ENCODE measurements at places on chromosomes 2 and 18.

DNA sequence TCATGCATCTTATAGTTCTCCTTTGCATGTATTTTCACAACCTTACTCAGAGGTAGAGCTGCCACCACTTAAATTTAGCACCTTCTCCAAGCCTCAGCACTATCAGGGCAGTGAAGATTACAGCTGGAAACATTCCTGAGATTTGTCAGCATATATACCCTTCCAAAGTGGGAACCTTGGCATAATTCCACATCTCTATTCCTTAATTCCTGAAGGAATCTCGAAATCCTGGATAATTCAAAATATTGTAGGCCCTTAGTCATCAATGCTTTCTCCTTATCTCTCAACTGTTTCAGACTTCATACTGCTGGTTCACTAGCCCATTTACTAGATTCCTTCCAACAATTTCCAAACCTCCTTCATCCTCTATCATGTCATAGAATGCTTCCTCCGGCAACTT is 87.4 kb downstream of the ITSN2 start:
- DNase-seq: no peak

GRCh38 chr2:149451417-149452165 is 121.2 kb downstream of the LYPD6 start:
- DNase-seq: no peak

DNA sequence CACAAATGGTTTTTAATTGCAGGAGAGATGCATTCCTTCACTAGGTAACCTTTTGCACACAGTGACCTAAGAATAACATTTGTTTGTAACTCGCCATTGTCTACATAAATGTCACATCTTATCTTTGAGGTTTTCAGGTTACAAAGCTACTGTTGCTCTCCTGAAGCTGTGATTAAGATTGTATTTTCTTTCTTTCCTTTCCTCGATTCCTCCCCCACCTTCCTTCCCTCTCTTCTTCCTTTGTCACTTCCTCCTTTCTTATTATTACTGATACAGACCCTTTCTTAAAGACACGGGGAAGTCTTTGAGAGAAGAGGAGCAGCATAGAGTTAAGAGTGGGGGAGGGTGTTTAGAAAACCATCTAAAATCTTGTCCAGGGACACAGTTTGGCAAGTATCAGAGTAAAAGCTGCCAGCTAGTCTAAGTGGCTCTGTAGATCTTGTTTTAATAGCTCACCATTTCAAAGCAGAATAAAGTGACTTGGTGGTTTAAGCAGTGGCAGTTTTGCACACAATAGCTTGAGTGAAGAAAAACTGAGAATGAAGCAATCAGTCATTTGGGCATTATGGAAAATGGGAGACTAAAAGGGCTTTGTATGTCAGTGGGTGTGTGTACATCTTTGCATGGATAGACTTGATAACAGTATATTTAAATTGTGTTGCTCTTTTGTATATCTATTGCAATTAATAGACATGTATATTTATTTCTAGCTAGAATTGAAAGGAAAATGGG is 10.9 kb downstream of the CERS6 start:
- DNase-seq: no peak

DNA sequence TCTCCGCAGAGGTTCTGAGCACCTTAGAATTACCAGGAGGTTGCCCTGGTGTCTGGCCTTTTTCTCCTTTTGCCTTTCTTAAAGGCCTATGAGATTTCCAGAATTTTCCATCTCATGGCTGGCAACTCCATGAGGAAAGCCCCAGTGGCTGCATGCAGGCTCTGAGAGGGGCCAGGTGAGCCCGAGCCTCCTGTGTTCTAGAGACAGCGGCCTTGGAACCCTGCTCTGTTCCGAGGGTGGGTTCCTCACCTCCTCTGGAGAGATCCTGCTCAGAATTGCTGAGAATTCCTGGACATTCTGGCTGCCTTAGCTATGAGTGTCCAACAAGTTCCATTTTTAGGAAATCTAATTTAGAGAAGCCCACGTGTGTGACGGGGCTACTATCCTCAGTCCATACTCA is 35.7 kb upstream of the HPCAL1 start:
- no peak for DNase-seq

DNA sequence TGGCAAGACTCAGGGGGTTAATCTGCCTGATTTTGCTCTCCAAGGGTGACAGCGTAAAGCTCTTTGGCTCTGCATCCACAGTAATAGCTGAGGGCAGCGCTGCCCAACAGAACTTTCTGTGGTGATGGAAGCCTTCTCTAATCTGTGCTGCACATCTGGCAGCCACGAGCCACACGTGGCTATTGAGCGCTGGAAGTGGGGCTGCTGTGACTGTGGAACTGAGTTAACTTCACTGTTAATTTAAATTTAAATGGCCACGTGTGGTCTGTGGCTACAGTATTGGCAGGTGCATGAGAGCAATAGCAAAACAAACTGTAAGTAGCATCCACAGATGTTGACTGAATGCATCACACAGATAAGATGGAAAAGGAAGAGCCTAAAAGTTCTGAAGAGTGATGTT is 47.3 kb upstream of the TMEM200C start:
- no peak for DNase-seq

DNA sequence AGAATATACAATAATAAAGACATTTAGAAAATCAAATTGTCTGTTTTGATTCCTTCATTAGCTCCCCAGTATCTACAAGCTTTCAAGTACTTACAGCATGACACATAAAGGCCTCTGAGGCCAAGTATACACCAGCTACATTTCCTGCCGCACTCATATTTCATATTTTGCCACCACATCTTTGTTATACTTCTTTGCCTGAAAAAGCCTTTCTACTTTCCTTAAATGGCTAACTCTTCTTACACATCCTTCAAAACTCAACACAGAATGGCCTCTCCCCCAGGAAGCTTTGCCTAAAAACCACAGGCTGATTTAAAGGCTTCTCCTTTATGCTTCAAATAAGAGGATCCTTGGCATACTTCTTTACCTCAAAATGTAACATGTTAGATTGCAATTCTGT is 4.5 kb downstream of the STK17B start:
- DNase-seq: no peak

- DNase-seq: peak; percentile 37
These were observed 41.8 kb downstream of the CCDC102B start for GRCh38 chr18:68839701-68840100.

DNA sequence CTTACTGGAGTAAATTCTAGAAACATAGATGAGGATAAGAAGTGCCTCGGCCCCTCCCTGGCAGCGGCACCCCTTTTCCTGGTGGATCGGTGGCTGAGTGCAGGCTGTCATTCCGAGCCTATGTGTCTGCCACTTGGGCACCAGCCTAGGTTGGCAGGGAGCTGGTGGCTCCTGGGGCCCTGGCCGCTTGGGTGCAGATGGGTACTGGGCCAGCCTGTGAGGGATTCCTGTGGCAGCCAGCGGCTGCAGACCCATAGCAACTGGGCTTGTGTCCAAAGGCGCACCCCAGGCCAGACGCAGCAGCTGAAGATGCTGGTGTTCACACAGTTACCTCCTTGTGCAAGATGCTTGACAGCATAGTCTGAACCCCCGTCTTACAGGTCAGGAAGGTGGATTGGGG is 2.8 kb downstream of the SNORC start:
- peak; percentile 67 for DNase-seq

DNA sequence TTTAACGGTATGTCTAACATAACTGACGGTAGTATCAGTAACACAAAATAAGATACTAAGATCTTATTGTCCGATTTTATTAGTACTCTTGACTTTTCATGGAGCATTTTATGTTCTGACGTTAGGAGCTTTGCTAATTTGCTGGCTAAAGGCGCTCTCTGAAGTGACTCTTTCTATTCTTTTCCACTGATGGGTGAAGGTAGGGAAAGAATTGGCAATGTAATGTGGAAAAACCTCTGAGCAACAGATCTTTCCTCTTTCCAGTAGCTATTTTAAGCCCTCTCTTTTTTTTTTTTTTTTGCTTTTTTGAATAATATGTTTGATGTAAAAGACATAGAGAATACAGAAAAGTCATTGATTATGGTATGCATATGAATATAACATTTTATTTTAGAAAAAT is 4.6 kb downstream of the CCNYL1 start:
- DNase-seq: no peak

GRCh38 chr18:31773774-31774476 is 13.2 kb upstream of the SLC25A52 start:
- no peak for DNase-seq

DNA sequence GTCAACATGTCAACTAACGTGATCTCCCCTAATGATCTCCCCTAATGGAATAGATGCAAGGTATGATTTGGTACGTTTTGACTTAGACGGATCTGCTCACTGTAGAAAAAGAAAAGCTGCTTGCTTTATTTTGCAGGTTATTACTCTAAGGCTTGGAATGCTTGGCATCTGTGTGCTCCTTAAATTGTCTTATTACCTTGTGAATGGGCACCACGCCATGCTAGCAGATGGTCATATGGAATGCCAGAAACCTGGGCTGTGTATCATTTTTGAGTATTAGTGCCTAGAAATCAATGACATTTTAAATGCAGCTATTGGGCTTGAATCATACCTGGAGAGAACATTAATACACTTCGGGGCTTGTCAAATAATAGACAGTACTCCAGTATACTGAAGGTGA is 16.5 kb upstream of the FIGN start:
- DNase-seq: no peak

DNA sequence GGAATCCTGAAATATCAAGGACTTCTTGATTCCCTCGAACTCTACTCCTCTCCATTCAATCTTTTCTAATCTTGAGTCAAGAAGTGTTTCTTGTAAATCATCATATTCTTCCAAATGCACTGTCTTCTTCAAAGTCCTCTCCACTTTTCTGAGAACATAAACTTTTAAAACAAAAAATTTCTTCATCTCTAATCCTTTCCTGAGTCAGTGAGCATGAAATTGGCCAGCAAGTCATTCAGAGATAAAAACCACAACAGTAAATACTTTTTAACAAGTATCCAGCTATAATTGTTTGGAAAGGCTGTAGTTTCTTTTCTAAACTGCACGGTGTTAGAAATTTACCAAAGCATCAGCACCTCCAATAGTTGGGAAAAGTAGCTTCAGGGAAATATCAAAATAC is 312.6 kb upstream of the GALNT5 start:
- no peak for DNase-seq

DNA sequence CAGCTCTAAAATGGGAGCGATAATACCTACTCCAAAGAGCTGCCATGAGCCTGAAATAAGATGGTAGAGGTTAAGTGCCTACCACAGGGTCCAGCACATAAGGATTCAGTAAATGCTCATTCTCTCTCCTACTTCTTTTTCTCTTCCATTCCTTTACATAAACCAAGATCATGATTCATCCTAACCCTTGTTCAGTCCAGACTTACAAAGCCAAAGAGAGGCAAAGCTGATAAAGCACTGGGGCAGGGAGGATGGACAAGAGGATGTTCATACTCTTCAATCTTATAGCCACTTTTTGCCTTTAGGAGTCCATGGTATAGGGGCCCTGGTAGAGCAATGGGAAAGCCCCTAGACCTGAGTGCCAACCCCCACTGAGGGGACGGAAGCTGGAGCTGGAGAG is 75.6 kb upstream of the PKDCC start:
- no peak for DNase-seq

DNA sequence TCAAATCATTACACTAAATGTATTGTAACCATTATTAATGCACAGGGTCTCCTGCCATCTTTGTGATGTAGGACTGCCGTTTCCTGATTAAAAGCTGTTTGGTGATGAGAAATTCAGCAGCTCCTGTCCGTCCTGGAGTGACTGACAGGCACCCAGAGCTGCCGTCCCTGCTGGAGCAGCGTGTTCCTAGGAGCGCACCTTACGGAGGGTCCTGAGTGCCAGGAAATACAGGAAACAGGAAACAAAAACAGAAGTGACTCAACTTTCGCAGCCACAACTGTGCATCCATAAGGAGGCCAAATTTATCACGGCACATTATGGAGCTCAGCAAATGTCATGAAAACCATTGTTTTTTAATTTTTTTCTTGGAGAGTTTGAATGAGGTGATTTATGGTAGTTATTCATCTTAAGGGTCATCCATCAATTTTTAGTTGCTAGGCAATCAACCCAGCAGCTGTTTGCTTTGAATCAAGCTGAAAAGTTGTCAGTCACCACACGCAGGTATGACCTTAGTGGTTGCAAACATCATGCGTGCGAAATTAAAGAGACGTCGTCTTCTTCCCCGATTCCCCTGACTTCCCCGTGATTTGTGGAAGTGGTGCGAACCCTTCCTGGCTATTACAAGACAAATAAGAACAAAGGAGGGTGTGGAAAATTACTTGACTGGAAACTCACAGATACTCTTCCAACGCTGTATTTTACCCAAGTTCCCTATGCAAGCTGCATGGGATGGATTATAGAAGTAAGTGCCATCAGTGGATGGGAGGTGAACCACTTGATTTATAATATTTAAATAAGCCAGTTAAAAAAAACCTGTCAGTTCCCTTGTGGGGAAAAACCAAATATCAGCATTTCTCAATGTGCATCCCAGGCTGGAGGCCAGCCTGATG is 19.8 kb downstream of the TSHZ1 start:
- no peak for DNase-seq

DNA sequence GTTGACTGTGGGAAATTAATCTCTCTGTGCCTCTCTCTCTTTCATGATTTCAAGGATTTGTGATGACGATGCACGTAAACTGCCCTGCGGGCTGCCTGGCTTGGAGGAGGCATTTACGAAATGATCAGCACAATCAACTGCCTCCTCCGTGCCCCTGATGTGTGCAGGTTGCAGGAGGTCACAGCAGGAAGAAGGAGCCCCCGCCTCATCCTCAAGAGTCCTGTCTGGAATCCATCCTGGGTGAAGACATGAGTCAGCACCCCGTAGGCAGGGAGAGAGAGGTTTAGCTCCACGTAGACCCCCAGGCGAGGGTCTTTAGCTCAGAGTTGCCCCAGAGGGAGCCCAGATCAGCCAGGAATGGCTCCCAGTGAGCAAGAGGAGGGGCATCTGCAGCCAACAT is 17.1 kb upstream of the TEX51 start:
- no peak for DNase-seq

DNA sequence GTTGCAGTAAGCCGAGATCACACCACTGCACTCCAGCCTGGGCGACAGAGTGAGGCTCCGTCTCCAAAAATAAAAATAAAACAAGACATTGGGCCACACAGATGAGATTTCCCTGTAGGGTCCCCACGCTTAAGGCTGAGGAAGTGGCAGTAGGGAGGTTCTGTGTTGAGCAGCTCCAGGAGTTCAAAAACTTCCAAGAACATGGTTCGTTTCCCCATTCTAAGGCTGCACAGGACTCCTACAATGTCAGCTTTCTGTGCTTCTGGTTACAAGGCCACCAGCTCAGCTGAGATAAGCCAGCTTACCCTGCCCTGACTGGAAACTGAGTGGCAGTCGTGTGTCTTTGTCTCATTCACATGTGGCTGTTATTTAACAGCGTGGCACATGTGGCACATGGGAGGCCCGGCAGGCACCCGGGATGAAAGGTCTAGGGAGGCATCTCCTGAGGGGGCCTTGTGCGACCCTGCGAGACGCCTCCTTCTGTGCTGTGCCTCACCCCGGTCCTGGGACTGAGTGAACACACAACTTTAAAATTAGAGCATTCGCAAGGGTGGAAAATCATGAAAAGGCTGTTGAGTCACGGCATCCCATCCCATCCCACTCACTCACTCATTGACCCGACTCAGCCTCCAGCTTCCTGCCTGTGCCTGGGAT is 7.7 kb downstream of the ITGB1BP1 start:
- DNase-seq: no peak

Data from putamen (tissue), 1 donor.